ENCODE measurements at places on chromosomes 4 and X. TPM values are rescaled to one million over a fixed set of nuclear protein-coding genes. Genes with fewer than 3 reads are reported as not detected.

GRCh38 chr4:19051831-19052230, 1030.3 kb upstream of the LCORL start:
- no peak for DNase-seq

DNA sequence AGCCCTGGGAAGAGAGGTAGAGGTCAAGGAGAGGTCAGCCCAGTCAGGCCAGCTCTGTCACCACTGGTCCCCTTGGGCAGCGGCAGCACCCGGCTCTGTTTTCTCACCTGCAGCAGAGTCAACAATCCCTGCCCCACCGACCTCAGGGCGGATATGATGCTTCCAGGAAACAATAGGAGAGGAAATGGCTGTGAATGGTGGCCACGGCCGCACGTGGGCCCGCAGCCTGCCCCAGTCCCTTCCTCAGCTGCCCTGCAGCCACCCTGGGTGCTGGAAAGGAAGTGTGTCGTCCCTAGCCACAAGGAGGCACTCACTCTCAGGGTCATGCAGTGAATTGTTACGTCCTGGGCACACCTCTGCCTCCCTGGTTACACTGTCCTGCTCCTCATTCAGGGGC, 92.5 kb upstream of the ENPP6 start:
- no peak for DNase-seq

GRCh38 chr4:87204559-87204958, 15.9 kb downstream of the KLHL8 start:
- DNase-seq: no peak

The MAOB gene
- polyA plus RNA-seq: 0.05 TPM

- DNase-seq: no peak
Observed at GRCh38 chr4:123652476-123652875, 255.9 kb downstream of the SPRY1 start.

GRCh38 chr4:111648056-111648455, 497.2 kb upstream of the FAM241A start:
- DNase-seq: no peak

The TNIP3 gene
- polyA plus RNA-seq: 0.38 TPM

The EDA2R gene
- polyA plus RNA-seq: 13.0 TPM

- DNase-seq: no peak
Observed at GRCh38 chr4:7978489-7978888, 38.8 kb upstream of the AFAP1 start.

DNA sequence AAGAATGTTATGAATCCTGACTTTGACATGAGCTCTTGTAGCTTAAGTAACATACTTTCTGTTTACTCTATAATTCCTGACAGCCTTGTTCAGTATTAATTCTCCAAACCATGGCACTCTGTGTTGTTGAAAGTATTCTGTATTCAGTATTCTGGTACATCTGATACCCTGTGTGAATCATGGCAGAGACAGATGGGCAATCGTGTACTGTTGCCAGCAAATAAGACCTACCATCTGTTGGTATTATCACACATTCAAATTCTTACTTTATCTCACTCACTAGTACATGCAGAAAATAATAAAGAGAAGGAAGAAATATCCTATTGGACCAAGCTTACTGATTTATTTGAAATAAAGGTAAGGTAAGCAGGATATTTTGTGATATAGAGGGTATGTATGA, 7.9 kb downstream of the MBTPS2 start:
- no peak for DNase-seq

- no peak for DNase-seq
Observed at GRCh38 chrX:124018023-124018422, 56.5 kb downstream of the STAG2 start.

DNA sequence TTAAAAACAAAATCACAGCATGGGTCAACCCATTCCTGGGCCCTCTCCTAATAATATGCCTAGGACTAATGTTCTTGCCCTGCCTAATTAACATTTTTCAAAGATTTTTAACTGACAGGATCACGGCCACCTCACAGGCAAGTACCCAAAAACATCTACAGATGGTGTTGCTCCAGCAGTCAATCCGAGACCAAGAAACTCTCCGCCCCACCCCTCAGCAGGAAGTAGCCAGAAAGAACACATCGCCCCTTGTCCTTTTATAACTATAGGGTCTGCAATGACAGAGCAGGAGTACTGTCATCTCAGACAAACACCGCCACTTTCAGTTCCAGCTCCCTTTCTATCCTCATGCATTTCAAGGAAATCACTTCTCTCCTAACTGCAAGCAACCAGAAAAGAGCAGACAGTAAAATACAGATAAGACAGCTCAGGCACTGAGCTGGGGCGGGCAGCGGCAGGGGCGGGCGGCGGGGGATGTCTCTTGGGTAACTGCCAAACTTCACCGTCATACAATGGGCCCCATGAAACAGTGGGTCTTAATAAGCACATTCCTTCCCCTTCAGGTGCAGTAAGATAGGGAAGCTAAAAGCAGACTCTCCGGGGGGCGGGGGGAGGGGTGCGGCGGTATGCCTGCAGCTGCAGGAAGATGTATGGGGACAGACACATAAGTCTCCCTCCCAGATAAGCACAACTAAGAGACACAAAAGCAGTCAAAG, 67.4 kb downstream of the ZNF182 start:
- DNase-seq: no peak

The CD38 gene
- 9.1 TPM for polyA plus RNA-seq

The USP51 gene
- 0.68 TPM for polyA plus RNA-seq

DNA sequence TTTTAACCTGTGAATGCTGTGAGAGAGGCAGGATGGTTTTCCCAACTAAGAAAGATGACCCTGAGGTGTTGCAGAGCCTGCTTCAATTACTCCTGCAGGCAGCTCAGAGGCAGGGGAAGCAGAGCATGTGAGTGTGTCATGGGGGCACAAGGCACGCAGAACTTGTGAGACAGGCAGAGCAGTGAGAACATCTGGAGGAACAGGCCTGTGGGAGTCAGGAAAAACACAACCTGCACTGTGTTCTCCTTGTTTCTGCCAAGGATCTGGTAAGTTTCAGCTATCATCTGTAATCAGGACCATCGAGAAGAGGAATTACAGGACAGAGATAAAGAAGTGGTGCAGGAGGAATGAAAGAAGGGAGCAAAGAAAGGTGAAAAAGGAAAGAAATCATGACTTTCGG, 741.8 kb upstream of the INTU start:
- DNase-seq: no peak

DNA sequence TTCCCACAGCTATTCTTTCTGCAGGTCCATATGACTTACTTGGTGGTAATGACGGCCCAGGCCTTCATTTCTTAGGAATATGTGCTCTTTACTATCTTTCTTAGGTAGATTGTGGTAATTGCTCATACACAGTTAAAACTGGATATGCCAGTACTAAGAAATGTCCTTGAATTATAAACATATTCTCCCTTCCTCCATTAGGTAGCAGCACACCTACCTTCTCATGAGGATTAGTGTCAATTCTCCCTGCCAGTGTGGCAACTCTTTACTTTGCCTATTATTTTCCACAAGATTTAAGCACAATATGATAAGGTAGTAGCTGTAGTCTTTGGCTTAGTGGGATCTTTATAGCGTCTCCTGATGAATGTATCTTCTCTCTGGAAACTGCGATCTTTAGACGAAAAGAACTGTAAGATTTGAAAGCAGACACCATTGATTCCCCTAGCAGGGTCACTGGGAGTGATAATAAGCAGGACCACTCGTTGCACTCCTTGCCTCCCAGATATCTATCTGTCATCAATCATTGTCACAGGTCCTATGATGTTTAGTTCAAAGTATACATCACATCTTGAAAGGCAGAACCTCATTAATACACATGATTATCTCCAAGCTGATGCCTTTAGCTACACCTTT, 1240.7 kb downstream of the C4orf33 start:
- DNase-seq: peak; percentile 16

GRCh38 chr4:164606478-164606877, 147.5 kb upstream of the SMIM31 start:
- no peak for DNase-seq

DNA sequence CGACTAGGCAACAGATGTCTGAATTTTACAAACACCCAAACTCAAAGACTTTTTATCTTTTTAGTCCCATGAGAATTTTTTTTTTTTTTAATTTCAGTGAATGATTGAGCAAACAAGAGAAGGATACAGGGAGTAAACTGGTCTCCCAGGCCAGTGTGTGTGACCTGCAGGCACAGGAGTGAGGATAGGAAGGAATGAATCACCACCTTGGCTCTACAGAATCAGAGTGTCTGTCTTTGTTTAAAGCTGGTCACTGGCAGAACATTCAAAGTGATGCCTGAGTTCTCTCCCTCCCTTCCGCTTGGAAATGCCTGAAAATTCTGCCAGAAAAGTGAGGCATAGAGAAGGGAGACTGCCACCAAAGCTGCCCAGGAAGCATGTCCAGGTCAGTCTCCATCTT, 69.5 kb downstream of the PARM1 start:
- DNase-seq: no peak

- no peak for DNase-seq
Observed at GRCh38 chr4:171639540-171639939, 173.7 kb upstream of the GALNTL6 start.

GRCh38 chr4:26083987-26084386, 170.0 kb downstream of the SMIM20 start:
- no peak for DNase-seq

The FATE1 gene
- not detected for polyA plus RNA-seq

The FOXO4 gene
- polyA plus RNA-seq: 2.3 TPM

- peak; percentile 22 for DNase-seq
Observed at GRCh38 chr4:105715692-105716278, 7.2 kb downstream of the GSTCD start.

The SPIN4 gene
- 8.1 TPM for polyA plus RNA-seq

The FGG gene
- 3.2 TPM for polyA plus RNA-seq

The RP2 gene
- polyA plus RNA-seq: 12.9 TPM

GRCh38 chr4:8613421-8614364, 21.1 kb downstream of the CPZ start:
- DNase-seq: no peak

The MCF2 gene
- polyA plus RNA-seq: 0.09 TPM

The GPR50 gene
- polyA plus RNA-seq: not detected

The AR gene
- 2.2 TPM for polyA plus RNA-seq

- no peak for DNase-seq
Observed at GRCh38 chrX:26954029-26954428, 509.1 kb downstream of the PPP4R3C start.

The CCDC160 gene
- not detected for polyA plus RNA-seq

The COX7B2 gene
- polyA plus RNA-seq: not detected

DNA sequence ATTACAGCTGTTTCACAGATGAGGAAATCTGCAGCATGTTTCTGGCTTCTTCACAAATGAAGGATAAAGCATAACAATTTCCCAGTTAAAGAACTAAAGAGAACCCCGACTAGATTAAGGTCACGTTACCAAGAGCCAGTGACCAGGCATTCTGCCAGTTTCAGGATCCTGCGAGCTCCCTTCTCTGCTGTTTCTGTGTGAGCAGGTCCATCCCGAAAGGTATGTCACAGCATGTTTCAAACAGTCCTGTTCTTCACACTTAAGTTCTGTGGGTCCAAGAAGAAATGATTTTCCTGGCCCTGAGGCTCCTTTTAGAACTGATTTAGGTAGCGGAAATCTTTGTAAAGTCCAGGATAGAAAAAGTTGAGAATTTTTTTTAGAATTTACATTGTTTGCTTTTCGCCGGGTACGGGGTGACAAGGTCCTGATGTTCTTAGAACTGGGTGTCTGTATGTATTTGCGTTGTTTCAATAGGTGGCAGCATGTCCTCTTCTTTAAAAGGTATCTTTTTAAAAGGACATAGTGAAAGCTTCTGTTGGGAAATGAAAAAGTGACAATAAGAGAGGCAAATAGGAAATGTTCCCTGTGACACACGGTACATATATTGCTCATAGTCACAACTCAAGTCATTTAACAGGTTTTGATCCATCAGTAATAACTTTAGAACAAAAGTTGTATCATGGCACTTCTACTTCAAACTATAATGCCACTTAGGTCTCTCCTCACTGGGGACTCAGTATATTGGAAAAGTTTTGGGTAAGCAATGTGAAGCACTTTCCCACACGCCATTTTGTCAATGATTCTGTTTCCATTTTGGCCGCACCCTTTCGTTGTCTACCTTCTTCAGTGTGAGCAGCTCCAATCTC, 18.4 kb downstream of the IL21 start:
- peak; percentile 9 for DNase-seq

The SMARCA1 gene
- polyA plus RNA-seq: 71.8 TPM

DNA sequence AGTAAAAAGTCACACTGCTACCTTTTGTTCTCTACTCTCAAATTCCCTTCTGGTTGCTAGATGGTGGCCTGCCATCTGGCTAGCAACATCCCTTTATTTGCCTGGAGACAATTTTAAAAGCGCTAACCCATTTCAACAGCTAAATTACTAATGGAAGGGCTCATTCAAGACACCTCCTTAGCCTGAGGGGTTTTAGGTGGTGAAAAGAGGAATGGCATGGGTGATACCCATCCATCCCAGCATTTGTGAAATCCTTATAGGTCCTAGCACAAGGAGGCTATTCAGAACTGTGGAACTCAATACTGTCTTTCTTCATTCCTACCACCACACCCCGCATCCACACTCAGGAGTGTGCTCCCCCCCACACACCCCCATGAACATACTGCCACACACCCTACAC, 33.5 kb downstream of the ARHGEF9 start:
- no peak for DNase-seq

DNA sequence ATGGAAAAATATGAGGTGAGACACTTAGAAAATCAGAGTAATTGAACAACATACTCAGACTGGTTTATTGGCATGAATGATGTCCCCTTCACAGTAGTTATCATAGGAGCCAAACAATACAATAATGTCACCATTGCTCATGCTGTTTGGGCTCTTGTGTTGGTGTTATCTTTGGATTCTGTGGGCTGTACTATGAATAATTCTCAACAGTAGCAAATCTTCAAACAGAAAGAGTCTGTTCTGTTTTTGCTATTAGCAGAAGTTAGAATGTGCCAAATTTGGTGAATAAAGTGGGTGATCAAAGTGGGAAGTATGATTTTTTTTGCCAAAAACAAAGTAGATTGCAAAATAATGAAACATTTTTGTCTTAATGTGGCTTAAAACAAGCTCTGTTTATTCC, 58.3 kb downstream of the GRID2 start:
- no peak for DNase-seq

DNA sequence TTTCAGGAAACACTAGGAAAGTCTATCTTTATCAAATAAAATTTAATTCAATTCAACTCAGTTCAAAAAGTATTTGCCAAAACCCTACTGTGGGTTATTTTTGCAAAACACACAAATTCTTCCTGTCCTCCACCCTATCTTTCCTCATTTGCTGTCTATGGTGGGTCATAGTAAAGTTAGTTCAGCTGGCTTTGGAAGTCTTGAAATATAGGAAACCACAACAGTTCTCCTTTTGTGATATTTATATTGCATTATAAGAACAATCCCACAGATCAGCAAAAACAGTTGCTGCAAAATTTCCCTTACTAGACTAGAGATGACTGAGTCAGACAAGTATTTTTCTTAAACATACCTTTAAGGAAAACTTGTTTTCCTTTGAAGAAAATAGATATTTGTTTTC, 22.2 kb downstream of the CYBB start:
- DNase-seq: no peak

GRCh38 chrX:54446084-54446483, 5.9 kb downstream of the TSR2 start:
- DNase-seq: no peak

Measured in A549 (cell line).